ENCODE measurements at places on chromosomes 2 and 18.

- DNase-seq, result no peak
Measured at GRCh38 chr2:132886574-132886973, 216.6 kb upstream of the LYPD1 start.

DNA sequence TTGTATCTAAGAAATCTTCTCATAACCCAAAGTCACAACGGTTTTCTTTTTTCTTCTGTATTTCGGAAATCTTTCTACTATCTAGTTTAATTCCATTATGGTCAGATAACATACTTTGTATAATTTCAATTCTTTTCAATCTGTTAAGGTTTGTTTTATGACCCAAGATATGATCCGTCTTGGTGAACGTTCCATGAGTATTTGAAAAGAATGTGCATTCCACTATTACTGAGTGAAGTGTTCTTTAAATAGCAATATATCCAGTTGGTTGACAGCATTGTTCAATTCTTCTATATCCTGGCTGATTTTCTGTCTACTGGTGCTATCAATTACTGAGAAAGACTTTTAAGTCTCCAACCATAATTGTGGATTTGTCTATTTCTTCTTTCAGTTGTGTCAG lies 414.5 kb downstream of the TNS1 start:
- DNase-seq, result no peak

GRCh38 chr2:109182426-109182825 lies 53.4 kb downstream of the SH3RF3 start:
- DNase-seq, result no peak

DNA sequence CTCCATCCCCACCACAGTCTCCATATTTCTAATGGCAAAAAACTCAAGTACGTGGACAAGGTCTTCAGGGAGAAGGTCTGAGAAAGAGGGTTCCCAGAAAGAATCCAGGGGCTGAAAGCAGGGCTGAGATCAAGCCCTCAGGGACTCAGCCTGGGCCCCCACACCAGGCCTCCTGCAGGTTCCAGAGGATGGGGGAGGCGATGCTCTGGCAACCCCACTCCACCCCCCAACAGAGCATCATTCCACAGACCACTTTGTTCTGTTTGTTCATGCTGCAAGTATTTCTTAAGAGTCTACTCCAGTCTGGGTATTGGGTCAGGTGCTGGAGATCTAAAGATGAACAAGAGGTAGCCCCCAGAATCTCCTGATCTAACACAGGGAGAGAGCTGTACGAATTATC lies 32.2 kb downstream of the ZBTB7C start:
- no peak for DNase-seq

Data from hypothalamus (tissue), 51 donors.